ENCODE measurements at places on chromosomes 7 and 10.

GRCh38 chr7:1829111-1829510, 159.0 kb downstream of the ELFN1 start:
- DNase-seq: no peak

GRCh38 chr7:84783141-84783778, 403.6 kb downstream of the SEMA3D start:
- DNase-seq: no peak

DNA sequence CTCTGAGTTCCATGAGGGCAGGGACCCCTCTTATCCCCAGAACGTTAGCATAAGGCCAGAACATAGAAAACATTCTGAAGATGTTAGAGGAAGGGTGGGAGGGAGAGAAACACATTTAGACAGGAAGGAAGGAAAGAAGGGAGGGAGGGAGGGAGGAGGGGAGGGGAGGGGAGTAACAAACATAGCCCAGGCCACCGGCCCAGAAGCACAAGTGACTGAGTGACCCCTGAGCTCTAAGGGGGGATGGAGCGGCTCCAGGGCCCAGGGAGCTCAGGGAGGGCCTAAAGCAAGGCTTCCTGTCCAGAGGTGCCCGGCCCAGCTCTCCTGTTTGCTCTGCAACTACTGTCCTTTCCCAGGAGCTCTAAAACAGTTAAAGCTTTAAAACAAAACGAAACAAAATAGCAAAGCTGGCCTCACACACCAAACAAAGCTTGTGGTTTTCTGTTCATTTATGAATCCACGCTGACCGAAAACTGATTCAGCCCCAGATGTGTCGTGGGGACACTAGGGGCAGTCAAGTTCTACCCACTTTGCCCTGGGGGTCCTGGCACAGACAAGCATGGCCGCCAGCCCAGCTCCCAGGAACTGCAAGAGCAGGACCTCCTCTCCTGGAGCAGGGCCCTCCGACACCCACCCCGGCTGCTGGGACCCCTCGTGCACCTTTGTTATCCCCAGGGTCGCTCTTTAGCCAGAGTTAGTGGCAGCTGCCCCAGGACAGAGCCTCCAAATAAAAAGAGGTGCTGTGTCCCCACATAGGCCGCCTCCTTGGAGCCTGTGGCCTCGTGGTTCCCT, 496.2 kb upstream of the FOXK1 start:
- no peak for DNase-seq

GRCh38 chr10:129386415-129387257, 80.4 kb upstream of the MGMT start:
- no peak for DNase-seq

GRCh38 chr7:93218997-93219827, 7.1 kb downstream of the HEPACAM2 start:
- no peak for DNase-seq

GRCh38 chr7:105127179-105127578, 113.2 kb downstream of the KMT2E start:
- DNase-seq: no peak

DNA sequence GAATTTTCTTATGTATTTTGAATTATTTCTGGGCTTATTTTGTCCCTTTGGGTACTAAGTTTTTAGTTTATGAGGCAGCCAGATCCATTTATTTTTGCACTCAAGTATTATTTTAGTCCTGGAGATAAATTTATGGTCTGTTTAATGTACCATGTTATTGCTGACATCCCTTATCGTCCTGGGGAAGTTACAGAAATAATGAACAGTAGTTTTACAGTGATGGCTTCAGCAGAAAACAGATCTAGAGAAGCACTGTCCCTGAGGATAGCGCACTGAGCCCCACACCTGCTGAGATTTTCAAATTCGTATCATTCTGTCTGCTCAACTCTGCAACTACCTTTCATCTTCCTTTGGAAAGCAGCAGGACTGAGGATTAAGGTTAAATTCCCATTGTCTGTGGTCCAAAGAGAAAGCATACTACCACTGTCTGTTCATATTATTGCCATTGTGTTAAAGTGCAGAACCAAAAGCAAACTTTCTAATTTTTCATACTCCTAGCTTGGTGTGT, 168.3 kb downstream of the SNX13 start:
- DNase-seq: no peak

- DNase-seq: no peak
These were observed 49.6 kb downstream of the SHH start for GRCh38 chr7:155762655-155763054.

DNA sequence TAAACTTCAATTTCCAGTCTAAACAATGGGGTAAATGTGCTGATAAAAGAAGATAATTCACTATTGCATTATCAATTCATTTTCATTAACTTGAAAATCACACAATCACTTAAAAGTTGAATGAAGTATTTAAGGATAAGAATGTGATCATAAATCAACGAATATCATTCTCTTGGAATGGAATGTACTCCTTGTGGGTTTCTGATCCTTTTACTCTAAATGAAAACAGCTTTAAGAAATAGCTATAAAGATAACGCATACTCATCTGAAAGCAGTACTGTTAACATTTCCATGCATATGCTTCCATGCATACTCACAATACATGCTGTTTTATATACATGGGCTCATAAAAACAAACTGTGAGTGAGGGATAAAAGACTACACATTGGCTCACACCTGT, 108.8 kb downstream of the ATE1 start:
- DNase-seq: no peak

DNA sequence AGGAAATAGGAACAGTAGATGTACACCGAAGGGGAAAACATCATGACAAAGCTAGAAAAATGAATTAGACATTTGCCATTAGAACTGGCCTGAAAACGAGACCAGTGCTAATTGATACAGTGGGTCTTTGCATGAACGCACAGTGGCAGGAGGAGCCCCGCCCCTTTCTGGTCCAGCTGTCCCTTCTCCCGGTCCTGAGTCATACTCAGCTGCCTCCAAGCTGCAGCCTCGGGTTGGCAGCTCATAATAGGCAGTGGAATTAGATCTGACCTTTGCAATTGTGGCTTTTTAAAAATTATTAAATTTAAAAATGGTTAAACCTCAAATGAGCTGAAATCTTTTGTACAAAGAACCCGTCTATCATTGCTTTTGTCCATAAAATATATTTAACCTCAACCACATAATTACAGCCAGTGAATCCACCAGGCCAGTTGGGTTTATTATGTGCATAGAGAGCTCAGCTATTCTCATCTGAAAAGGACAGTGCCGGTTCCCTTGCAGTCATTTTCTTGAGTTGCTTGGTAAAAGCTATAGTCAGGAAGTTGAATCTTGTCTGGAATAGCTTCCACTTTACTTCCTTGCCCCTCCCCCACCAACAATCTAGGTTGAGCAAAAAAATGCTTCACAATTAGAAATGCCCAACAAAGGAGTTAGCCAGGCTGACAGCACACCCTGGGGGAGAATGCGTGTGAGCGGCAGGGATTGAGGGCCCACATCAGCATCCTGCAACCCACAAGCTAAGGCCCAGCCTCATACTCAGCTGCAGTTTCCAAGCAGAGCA, 147.1 kb downstream of the BUB3 start:
- DNase-seq: peak; percentile 11

- DNase-seq: no peak
These were observed 347.8 kb downstream of the ETV1 start for GRCh38 chr7:13641714-13642113.

DNA sequence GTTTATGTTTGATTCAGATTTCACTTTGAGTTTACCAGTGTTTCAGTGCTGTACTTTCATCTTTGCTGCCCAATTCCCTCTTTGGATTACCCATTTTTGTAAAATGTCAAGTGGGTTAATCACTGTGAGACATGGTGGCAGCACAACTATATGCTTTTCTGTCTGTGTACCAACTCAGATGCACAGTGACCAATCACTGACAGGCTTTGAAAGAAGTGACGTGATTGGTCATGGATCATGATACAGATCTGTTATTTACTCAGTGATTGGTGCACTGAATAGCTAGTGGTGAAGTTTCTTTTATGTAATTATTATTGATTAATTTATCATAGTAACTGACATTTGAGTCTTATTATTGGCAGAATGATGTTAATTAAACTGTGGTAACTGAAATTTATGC, 126.9 kb downstream of the SDK1 start:
- no peak for DNase-seq

DNA sequence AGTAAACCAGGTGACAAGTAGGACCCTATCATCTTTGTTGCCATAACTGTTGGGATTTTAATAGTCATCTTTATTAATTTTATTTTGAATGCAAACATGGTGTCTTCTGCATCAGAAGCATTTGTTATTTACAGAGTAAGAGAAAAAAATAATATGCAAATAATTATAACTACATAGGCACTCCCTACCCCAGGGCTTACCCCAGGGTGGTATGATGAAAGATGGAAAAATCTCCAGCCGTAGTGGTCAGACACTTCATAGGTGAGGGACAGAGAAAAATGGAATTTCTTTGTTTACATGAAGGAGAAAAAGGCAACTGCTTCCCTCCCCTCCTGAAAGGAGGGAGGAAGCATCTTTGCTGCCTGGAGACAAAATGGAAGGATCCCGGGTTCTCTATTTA, 29.7 kb downstream of the STOX1 start:
- no peak for DNase-seq

DNA sequence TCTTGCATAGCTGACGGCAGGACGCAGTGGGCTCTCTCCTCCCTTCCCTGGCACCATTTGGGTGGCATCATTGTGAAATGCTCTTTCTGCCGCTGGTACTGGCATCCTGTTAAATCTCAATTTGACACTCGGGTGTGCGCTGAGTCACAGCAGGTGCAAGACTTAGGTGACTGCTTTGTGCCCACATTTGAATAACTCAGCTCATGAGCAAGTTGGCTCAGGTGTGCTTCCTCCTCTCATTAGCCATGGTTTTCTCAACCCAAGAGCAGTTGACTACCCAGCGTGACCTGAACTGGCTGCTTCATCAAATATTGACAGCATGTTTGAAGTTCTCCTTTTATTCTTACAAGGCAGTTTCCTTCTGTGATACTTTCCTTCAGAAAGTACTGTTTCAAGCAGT, 24.6 kb upstream of the NFE2L3 start:
- no peak for DNase-seq

DNA sequence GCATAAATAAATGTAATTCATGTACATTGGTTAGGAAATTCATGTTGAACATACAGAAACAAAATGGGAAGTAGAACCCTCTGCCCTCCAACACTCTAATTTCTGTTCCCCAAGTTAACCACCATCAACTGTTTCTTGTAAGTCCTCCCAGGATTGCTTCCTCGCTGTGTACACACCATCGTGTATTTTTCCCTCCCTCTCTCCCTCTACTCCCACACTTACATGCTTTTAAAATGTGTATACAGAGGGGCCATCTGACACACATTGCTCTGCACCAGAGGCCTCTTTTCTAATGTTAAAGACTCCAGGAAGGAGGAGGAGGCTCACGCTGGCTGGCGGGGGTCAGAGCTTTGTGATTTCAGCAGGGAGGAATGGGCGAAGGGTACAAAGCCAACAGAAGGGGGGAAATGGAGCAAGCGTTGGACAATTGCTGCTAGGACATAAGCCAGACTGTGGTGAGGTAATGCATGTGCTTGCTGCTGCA, 1.9 kb upstream of the EPHA1 start:
- DNase-seq: no peak

GRCh38 chr10:124602646-124603365, 141.2 kb downstream of the LHPP start:
- DNase-seq: no peak

DNA sequence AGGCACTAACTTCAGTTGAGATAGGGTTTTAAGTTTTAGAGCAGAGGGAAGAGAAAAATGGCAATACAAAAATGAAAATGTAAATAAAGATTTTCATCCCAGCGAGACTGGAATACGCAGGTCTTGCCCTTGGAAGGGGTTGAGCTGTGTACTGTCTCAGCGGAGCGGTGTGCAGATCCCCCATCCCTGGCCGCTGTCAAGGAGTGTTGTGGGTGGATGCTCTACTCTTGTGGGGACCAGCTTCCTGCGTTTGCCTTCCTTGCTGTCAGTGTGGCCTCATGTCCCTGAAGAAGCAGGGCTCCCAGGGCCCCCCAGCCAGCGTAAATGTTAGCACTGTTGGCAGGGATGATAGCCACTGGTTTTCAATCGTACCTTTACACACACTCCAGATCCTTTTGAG, 249.7 kb upstream of the PITRM1 start:
- no peak for DNase-seq

DNA sequence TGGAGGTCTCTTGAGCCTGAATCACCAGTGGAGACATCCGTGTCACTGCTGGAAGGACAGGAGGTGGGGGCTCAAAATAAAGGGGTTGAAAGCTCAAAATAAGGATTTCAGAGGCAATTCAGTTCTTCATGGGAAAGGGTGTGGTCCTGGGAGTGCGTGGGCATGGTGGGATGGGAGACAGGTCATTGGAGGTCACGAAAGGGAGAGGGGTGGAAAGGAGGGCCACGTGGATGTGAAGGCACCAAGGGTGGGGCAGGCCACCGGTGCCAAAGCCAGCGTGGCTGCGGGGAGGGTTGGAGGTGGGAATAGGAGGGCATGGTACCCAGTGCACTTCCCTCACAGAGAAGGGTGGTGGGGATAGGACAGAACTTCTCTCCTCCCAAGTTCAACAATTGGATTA, 59.7 kb downstream of the HTR5A start:
- no peak for DNase-seq

DNA sequence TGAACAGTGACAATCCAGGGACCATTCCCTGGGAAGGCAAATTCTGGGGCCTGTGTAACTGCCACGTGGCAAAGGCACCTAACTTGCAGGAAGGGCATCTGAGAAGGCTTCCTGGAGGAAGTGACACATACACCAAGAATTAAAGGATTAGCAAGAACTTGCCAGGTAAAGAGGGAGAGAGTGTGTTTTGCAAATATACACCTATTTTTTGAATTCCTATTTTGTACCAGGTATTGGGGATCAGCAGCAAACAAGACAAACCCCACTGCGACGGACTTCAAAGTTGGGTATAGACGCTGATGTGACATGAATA, 206.5 kb upstream of the ZMIZ1 start:
- no peak for DNase-seq

DNA sequence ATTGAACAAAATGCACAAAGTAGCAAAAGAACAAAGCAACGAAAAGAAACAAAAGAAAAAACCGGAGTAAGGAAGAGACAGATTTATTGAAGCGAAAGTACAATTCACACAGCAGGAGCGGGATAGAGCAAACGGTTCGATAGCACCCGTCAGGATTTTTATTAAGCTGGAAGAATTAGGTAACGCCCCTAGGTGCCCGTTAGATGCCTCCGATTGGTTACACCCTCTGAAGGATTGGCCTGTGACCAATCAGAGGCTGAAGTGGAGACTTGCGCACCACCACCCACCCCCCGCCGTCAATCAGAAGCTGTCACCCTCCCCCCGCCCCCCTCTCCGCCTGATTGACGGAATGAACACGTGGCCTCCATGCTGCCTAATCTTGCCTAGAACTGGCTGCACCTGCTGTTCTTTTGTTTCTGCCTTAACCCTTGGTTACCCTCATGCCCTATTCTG, 16.8 kb downstream of the OCM2 start:
- no peak for DNase-seq

DNA sequence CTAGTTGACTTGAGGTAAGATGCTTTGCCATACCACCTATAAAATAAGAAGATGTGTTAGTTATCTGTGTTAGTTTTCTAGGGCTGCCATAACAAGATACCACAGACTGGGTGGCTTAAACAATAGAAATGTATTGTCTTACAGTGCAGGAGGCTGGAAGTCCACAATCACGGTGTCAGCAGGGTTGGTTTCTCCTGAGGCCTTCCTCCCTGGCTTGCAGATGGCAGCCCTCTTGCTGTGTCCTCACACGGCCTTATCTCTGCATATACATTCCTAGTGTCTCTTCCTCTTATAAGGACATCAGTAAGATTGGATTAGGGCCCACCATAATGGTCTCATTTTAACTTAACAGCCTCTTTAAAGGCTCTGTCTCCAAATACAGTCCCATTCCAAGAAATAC, 192.1 kb downstream of the GATA3 start:
- no peak for DNase-seq
